ENCODE measurements at places on chromosomes 6 and 20.

GRCh38 chr6:83812595-83812994 is 40.6 kb upstream of the RIPPLY2 start:
- no peak for DNase-seq

DNA sequence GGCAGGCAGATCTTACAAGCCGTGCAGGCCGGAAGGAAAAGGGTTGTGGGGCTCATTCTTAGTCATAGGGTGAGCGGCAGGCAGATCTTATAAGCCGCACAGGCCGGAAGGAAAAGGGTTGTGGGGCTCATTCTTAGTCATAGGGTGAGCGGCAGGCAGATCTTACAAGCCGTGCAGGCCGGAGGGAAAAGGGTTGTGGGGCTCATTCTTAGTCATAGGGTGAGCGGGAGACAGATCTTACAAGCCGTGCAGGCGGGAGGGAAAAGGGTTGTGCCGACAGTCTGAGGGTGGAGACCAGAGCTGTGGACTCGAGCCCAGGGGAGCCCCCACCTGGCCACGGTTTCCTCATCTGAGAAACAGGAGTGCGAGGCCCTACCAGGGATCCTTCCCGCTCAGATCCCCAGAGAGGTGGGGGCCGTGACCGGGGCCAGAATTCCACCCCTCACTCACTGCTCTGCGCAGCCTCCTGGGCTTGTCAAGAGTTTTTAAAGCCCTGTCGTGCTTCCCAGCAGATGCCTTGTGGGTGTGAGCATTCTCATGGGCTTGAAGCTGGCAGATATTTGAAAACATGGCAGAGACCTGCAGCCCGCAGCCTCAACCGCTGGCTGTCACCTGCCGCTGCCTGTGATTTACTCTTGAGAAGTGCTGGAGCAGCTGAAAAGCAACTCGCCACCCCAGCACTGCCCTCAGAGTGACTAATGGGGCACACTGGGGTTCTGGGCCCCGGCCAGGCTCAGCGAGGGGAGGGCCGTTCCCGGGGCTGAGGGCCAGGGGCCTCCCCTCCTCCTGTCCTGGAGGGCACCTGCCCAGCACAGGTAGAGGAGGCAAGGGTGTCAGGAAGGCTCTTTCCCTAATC is 31.9 kb downstream of the NTSR1 start:
- DNase-seq, result peak; percentile 15

DNA sequence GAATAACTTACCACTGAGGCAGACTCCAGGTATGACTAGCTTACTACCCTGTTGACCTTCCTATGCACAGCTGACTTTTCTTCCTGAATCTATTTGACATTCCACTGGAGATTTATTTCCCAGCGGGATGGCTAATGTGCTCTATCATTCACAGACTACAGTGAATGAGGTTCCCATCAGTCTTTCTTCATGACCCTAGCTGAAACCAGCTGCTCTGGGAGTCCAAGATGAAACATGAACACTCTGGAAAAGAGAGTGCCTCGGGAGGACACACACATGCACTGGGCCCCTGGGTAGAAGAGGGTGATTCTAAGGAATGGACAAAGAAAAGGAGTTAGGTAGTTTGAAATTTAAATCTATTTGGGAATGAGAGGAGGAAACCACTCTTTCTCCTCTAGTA is 82.6 kb upstream of the DST start:
- DNase-seq, result no peak

GRCh38 chr6:167881327-167881726 is 54.6 kb downstream of the AFDN start:
- no peak for DNase-seq

All from activated naive CD8-positive, alpha-beta T cell treated with anti-CD3 and anti-CD28 coated beads, Interleukin-2, amount 50 U/mL, for 16 hours (primary cell).